ENCODE measurements at places on chromosomes 1 and 21. TPM values are rescaled to one million over a fixed set of nuclear protein-coding genes. Genes with fewer than 3 reads are reported as not detected.

- no peaks in the 10 kb centered on the region for H3K4me1 ChIP-seq
- no peak overlapping the region for H3K4me3 ChIP-seq
- no peak overlapping the region for H3K27ac ChIP-seq
- H3K27me3 ChIP-seq, result peaks cover 1% of the 10 kb centered on the region
Observed at GRCh38 chr1:39170731-39171667, 33.5 kb upstream of the MACF1 start.

DNA sequence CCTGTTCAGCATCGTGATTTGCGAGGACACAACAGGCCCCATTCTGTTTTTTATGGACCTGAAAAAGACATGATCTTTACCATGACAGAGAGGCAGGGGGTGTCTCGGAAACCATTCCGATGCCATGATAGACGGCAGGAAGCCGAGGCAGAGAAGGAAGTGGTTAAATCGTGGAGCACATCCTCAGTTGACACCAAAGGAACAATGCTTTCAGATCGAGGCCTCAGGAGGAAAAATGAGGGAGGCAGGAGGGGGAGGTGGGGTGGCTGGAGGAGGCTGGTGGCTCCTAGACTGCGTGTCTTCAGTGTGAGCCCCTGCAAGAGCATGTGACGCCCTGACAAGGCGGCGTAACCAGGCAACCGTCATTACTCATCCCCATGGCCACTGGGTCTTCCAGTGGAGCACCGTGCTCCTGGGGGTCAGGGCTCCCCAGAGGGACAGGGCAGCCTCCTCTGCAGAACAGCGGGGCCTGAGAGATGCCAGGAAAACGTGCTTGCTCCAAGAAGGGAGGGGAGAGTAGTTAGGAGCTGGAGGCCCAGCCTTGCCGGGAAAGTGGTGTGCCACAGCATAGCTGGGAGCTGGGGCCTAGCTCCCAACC is 172.8 kb upstream of the TMEM51 start:
- H3K4me3 ChIP-seq, result no peak overlapping the region
- H3K36me3 ChIP-seq, result no peaks in the 10 kb centered on the region
- no peak overlapping the region for H3K27ac ChIP-seq
- no peaks in the 10 kb centered on the region for H3K27me3 ChIP-seq

The PADI3 gene
- not detected for total RNA-seq

DNA sequence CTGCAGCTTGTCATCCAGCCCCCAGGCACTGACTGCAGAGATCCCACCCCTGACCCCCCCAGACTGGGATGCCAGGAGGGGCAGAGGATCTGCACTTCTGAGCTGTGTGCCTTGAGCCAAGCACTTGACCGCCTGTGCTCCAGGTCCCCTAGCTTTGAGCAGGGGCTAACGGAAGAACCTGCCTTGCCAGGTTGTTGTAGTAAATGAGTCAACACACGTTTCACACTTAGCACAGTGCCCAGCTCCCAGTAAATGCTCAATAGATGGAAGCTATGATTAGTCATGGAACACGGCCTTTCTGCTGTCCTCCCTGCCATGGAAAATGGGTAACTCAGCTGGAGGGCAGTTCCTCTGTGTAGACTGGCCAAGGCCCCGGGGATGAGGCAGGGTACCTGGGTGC is 24.1 kb downstream of the IFFO2 start:
- H3K27ac ChIP-seq, result no peak overlapping the region
- H3K27me3 ChIP-seq, result no peaks in the 10 kb centered on the region
- peaks cover 64% of the 10 kb centered on the region for H3K4me1 ChIP-seq
- no peak for DNase-seq
- H3K4me3 ChIP-seq, result no peak overlapping the region
